ENCODE measurements at places on chromosomes 13 and 19.
A peak's percentile ranks its signal among the peaks of the same experiment; 100 is the strongest.

- no peak for DNase-seq
Measured at GRCh38 chr13:113365583-113365970, 1.6 kb upstream of the GRTP1 start.

DNA sequence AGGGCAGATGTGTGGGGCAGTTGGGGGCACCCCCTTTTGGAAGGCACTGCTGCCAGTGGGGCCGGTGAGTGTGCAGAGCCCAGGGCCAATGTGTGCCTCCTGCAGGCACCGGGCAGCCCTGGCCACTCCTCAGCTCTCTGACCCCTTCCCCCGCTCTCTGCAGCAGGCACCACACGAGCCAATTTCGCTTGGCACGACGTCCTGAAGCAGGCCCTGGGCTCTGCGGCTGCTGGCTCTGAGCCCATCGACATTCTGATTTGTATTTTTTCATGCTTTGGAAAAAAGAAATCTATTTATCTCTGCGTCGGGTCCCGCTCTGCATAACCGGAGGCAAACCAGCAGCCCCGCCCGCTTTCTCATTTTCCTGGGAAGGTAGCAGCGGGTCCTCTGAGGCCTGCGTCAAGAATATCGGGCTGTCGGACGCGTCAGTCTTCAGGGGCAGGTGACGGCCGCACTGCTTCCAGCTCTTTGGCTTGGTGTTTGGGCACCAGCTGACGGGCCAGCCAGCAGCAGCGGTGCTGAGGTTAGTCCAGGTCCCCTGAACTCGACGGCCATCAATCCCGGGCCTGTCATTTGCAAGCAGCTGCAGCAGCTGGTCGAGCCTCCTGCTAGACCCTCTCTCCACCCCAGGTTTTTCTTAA lies 134.3 kb downstream of the KDM4B start:
- no peak for DNase-seq

DNA sequence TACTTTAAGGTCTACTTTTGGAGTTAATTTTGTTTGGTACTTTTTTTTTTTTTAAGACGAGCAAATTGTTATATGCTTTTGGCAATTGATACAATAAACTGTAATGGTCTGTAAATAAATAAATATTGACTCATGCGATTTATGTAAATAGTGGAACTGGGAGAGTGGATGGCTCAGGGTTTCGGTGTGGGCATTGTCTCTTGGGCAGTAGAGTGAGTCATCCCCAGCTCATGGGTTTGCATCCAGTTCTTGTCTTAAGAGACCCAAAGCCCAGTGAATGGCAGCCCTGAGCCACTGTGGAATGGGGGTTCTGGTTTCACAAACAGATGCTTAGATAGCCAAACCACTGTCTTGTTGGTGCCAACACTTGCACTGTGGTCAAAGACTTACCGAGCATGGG lies 33.0 kb downstream of the FGF9 start:
- no peak for DNase-seq

- DNase-seq = no peak
Measured at GRCh38 chr13:47893527-47893926, 107.5 kb downstream of the SUCLA2 start.

GRCh38 chr13:96450326-96451020 lies 360.6 kb downstream of the HS6ST3 start:
- no peak for DNase-seq

DNA sequence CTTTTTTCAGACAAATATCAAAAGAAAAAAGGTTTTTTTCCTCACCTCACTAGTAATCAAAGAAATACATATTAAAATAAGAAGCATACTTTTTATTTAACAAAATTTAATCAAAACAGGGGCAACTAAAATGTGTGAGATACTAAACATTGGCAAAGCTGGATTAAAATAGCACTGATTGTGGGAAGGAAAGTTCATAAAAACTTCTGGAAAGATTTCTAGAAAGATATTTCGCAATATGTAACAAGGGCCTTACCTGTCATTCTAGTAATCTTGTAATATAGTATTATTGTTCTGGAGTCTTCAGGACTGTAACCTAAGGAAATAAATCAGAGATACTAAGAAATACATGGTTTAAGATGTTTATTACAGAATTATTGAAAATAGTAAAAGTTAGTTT lies 482.5 kb downstream of the SUCLA2 start:
- no peak for DNase-seq

DNA sequence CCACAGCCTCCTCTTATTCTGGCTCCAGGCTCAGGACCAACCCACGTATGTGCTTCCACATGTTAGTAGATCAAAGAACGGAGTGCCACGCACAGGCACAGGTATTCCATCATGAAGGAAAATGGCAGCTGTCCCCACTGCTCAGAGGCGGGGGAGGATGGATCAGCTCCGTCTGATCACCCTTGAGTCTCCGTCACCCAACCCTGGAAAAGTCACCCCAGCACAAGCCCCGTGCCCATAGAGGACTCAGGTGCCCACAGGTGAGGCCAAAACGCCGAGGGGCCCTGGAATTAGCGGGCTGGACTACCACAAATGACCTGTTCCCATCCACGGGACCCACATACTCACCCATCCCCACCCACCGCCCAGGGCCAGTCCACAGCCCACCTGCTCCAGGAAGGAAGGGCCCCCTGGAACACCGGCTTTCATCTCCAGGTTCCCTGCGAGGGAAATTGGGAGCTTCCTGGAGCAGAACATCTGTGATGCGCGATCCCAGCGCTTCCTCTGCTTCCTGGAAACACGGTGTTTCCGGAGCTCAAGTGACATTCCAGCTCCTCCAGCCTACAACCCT lies 120.5 kb upstream of the SPACA7 start:
- peak; percentile 74 for DNase-seq

DNA sequence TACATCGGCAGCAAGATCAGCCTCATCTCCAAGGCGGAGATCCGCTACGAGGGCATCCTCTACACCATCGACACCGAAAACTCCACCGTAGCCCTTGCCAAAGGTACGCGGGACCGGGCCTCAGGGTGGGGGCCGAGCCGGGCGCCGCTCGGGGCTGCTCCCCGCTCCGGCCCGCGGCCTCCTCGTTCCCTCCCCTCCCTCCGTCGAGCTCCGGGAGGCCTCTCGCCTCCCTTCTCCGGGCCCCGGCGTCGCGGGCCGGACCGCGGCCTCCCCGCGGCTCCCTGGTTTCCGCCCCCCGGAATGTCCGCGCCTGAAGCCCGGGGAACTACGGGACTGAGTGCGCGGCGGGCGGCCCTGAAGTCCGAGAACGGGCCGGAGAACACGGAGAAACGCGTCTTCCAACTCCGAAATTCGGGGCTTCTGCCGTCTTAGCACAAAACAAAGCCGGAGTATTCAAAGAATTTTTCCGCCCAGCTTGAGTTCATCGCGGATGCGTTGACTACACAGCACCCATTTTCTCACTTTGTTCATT lies 423 bp downstream of the LSM14A start:
- DNase-seq = no peak

DNA sequence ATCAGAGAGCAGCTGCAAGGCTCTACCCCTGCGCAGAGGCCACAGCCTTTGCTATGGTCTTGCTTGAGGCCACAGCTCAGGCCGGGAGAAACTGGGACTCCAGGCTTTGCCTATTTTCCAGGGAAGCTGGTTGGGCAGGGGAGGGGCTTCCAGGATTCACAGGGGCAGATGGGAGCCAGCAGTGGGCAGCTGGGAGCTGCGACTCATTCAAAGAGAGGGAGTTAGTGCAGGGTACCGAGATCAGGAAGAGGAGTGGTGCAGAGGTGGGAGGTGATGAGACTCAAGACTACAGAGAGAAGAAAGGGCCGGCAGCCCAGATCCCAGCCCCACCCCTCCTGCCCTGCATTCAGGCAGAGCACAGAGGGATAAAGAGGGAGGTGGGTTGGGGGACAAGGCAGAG lies 12.1 kb downstream of the ADGRE5 start:
- no peak for DNase-seq

DNA sequence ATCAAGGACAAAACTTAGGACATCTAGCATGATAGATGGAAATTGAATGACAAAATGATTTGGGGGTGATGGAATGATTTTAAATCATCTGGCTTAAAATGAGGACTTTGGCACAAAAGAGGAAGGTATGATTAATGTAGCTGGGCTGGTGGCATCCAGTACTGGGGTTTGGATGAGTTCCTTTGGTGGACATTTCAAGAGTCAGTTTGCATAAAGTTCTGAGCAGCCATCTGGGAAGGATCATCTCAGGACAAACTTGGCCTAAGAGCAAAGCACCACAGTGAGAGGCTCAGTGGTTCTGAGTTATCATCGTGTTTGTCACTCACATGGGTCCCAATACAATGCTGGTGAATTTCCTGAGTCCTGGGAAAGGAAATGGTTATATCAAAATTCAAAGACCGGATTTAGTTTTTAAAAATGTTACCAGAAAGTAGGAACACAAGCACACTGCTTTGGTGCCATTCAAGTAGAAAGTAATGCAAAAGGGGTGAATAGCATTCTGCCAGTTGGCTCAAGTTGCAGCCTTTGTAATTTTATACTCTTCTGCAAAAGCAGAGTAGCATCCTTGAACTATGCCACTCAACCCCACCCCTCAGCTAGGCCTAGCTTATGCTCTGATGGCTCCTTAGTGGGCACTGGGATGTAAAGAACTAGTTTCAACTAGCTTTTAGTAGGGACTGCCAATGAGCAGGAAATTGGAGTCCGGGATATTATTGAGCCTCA lies 219.0 kb downstream of the COG6 start:
- DNase-seq = no peak

DNA sequence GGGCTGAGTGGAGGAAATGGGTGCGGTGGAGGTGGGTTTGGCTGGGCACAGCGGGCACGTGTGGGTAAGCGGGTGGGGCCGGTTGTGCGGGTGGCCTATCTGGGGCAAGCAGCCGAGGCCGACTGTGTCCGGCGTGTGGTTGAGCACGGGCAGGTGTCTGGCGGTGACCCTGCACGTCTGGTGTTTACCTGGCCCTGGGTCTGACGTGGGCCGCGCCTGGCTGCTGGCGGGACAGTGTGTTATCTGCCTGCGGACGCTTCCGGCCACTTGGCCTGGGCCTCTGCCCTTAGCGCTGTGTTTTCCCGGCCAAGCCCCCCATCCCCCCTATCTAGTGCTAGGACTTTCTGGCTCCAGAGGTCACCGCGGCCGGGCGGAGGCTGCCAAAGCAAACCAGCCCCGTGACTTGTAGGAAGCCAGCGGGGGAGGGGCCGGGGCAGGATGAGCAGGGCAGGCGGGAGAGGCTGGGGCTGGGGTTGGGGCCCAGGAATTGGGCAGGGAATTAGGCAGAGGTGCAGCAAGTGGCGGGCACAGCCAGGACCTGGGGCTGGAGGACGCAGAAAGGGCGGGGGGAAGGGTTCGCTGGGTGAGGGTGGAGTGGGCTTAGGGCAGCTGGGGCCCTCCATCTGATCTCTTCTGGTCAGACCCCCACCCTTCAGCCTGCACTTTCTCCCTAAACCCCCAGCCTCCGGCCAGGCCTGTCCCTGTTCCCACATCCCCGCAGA lies 534 bp upstream of the HPN start:
- DNase-seq = no peak

- DNase-seq = no peak
Measured at GRCh38 chr13:40471911-40472310, 194.5 kb downstream of the FOXO1 start.

DNA sequence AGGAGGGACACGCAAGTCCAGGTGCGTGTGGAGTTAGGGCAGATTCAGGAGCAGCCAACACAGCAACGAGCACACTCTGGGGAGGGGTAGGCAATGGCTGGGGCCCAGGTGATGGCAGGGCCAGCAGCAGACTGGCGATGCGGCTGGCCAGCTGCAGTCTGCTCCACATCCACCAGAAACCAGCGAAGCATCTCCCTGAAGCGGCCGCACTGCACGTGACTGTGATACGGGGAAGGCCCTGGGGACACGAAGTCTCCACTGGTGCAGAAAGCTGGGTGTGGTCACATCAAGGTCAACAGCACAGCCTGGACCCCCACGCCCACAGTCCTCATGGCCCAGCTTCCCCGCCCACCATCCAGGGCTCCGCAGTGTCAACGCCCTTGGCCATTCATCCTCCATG lies 21.3 kb upstream of the EPHX3 start:
- DNase-seq = no peak

GRCh38 chr19:54147676-54148075 lies 10.1 kb downstream of the CNOT3 start:
- DNase-seq = no peak

DNA sequence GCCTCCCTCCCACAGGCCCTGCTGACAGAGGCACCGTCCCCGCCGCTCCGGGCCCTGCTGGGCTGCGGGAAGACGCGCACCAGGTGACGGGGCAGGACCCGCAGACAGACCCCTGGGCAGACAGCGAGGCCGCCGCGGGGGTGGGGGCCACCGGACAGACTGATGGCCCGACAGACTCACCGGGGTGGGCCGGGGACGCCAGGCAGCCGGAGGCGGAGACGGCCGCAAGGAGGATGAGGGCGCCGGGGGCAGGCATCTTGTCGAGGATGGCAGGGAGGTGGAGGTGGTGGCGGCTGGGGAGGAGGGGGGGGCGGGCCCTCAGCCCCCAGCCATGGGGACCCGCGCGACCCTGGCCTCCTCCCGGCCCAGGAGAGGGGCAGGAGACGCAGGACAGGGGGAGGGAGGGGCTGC lies 309 bp downstream of the LMTK3 start:
- DNase-seq = no peak

- DNase-seq = no peak
Measured at GRCh38 chr13:95154413-95154886, 146.8 kb downstream of the ABCC4 start.

- no peak for DNase-seq
Measured at GRCh38 chr13:66343224-66343828, 886.8 kb downstream of the PCDH9 start.

DNA sequence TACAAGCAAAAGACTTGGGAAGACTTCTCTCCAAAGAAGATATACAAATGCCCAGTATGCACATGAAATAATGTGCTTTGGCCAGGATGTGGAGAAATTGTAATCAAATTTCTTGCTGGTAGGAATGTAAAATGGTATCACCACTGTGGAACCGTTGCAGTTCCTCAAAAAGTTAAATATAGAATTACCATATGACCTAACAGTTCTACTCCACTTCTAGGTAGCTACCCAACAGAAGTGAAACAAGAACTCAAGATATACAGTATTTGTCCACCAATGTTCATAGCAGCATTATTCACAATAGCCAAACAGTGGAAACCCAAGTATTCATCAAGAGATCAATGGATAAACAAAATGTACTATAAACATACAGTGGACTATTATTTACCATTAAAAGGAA lies 95.0 kb upstream of the KLF5 start:
- no peak for DNase-seq

DNA sequence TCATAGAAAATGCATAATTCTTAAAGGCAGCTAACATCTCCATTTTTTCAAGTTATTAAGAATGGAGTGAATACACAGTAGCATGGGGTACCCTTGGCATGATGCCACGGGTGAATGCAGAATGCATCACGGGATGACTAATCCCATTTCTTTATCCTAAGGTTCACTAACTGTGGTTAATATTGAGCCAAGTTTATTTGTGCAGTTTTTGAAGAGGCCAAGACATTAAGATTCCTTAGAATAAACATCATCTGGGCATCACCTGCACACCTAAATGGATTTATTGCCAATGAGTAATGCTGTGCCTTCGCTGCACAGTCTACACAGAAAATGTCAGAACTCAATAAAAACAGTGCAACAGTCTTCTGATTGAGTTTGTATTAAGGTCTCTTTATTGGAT lies 333.1 kb downstream of the GPC6 start:
- DNase-seq = no peak
